Myocyte (in vitro differentiated cells): ENCODE measurements at places on chromosomes 7 and 10. TPM values are rescaled to one million over a fixed set of nuclear protein-coding genes. Genes with fewer than 3 reads are reported as not detected.

The HOXA3 gene
- 1.7 and 4.4 TPM in 2 replicates for total RNA-seq

The TAS2R4 gene
- total RNA-seq, result 0.40 and 0.68 TPM in 2 replicates

The AASS gene
- 20.1 and 23.6 TPM in 2 replicates for total RNA-seq

The CTAGE6 gene
- total RNA-seq, result 0.08 and 0.21 TPM in 2 replicates

The HMX3 gene
- total RNA-seq, result 0.47 TPM in 1 of 2 replicates, not detected in the other

The LRRC61 gene
- not detected in 2 replicates for total RNA-seq

The ELOVL3 gene
- 5.0 and 5.6 TPM in 2 replicates for total RNA-seq

The WBP1L gene
- 57.2 and 57.7 TPM in 2 replicates for total RNA-seq

The PRLHR gene
- not detected in 2 replicates for total RNA-seq

- no peak for DNase-seq
Measured at GRCh38 chr7:25280181-25280580, 51.9 kb upstream of the NPVF start.

- no peak for DNase-seq
Measured at GRCh38 chr10:78411716-78412115, 378.1 kb downstream of the RPS24 start.

- DNase-seq, result no peak
Measured at GRCh38 chr7:25628446-25628845, 400.2 kb upstream of the NPVF start.

DNA sequence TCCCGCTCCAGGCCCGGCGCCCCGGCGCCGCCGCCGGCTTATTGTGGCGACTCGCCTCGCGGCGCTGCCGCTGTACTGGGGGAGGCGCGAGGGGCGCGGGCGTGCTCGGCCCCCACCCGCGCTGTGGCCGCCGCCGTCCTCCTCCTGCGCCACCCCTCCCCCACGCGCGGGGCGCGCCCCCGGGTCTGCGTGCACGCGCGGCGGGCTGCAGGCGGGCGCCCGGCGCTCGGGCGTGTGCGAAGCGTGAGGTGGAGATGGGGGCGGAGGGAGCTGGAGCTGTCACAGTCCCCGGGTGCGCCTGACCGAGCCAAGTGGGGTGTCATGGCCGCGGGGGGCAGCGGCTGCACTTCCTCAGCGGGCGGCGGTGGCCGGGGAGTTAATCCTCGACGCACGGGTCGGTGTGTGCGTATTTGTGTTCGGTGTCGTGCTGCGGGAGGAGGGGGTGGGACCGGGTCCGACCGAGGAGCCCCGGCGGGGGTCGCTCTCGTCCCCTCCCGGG lies 672 bp downstream of the LCOR start:
- peak; percentile 78 for DNase-seq

DNA sequence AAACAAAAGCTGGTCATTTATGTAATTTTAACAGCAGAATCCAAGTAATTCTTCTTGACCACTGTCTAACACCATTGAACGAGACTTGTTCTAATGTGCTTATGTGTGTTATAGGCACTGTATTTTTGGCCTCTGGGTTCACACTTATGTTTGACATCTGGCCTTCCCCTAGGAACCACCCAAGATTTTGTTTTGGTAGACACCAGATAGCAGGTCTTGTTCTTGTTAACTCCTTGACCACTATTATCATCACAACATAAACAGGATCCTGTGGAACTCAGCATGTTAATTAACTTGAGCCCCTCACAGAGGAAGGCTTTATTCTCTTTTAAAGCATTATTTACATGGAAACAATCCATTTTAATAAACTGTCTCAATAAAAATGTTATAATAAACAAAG lies 167.7 kb downstream of the SEMA3D start:
- DNase-seq, result no peak

DNA sequence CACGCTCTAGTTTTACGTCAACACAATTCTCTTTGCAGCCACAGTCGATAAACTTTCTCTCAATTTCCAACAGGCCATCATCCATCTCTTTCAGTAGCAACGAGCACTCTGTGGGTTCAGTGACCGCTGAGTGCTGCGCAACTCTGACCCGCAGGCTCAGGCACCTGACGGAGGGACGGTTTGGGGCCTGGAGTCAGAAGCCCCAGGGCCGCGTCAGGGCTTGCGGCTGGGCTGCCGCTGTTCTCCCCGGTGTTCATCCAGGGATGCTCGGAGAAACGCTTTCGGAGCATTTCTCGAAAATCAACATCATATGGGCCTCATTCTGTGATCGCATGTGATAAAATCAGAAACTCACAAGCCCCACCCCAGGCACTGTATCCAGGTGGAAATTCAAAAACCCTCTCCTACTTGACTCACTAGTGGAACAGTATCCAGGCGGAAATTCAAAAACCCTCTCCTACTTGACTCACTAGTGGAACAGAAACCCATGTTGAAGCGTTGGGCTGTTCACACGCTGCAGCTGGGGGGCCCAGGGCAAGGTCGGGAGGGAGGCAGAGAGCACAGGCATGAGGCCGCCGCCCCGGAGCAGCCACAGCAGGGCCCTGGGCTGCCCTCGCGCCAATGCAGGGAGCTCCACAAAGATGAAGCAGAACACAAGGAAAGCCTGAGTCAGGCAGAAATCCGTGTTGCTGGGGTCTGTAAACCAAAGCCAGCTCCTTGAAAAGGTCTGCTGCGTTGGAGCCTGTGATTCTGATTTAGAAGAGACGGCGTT lies 73.3 kb upstream of the NKX6-2 start:
- DNase-seq, result no peak

DNA sequence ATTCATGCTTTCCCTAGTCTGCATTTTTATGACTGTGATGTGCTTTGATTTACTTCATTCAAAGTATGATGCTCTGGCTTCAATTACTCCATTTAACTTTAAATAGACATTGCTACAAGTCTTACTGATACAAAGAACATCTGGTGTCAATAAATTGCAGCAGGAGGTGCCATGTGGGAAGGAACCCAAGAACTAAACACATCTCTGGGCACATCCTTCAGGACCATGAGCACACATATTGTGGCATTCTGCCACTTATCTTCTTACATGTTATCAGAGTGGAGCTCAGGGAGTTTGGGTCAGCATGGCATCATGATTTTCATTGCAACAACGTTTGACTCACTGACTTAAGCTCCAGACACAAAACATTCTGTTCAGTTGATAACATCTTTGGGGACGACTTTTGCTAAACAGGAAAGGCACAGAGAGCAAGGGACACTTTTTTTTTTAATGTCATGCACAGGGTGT lies 227.0 kb downstream of the DKK1 start:
- no peak for DNase-seq

DNA sequence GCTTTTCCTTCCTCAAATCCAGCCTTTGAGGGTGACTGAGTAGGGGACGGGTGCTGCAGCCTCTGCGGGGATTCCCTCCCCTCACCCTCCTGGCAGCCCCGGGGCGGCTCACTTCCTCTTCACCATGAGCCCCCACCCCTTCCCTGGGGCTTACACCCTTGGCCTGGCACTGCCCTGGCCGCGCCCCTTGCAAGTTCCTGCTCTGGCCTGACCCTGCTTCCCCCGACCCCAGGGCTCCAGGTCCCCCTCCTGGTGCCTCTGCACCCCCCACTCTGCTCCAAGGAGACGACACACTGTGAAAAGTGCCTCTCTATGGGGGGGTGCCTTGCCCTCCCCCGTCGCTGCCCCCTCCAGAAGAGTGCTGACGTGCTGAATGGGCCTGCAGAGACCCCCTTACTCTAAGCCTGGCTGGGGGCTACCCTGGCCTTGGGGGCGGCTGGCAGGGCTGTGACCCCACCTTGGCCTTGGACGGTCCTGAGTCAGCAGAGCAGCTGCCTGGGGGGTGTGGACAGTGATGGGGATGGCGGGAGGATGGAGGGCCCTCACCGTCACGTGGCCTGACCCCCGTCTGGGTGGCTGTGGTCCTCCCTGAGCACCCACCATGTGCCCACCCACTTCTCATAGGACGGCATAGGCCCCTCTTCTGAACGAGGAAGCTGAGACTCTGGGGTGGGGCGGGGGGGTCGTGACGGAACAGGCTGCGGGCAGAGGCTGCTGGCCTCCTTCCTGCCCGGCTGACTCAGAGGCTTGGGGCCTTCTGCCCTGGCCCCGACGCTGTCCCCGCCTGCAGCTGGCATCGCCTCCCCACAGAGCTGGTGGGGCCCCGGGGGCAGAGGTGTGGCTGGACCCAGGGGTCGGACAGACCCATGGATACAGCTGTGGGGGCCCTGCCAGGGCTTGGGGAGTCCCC lies 9.8 kb downstream of the LFNG start:
- peak; percentile 84 for DNase-seq

DNA sequence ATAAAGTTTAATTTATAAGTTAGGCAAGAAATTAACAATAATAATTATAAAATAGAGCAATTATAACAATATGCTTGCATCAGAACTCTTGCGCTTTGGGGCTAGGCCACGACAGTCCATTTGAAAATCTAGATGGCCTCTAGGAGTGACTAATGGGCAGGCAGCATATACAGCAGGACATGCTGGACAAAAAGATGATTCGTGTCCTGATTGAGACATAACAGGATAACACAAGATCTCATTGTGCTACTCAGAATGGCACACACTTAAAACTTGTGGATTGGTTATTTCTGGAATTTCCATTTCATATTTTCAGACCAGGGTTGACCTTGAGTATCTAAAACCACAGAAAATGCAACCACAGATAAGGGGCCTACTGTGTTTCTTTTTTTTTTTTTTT lies 27.5 kb downstream of the CTNNA3 start:
- peak; percentile 35 for DNase-seq

DNA sequence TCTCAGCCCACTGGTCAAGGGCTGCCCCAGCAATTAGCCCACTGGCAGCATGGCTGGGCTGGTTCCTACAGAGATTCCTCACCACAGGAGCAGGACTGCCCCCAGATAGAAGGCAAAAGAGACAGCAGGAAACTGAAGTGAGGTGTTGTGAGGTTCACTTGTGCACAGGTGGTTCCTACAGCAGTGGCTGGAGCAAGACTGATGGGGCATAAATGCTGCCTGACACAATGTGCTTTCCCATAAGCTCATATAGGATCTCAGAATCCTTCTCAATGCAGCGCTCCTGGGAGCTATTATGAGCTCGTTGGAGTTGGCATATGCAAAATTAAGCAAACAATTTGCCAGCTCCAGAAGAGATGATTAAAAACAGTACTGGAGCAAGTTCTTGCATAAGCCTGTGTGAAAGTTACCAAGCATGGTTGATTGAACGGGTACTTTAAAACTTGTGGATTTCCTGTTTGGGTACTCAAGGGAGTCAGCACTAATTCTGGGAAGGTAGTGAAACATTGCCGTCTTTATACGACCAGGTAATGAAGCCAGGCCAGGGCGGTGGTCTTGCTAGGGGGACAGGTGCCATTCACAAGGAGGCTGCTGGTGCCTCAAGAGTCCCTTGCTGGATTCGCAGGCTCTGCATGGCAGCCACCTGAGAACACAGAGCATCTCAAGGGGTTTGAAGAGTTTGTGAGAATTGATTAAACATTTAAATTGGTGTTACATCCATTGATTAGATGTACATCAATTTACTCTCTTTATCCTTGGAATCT lies 20.3 kb upstream of the PRKCQ start:
- DNase-seq, result no peak

DNA sequence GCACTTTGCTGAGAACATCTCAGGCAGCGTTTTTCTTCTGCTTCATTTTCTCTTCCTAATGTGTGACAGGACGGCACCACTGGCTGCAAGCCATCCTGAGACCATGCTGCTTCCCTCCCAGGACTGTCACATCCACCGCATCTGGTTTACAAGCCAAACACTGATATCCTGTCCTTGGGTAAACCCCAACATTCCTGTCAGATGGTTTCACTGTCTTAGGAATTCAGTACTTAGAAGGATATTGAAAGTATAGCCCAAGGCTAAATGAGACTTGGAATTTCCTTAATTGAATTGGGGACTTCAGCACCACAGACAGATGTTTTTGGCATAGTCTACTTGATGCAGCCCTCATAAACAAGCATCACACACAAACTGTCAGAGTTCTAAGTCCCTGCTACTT lies 74.2 kb upstream of the PLXNA4 start:
- peak; percentile 15 for DNase-seq

GRCh38 chr7:81114633-81115032 lies 195.8 kb upstream of the SEMA3C start:
- no peak for DNase-seq

DNA sequence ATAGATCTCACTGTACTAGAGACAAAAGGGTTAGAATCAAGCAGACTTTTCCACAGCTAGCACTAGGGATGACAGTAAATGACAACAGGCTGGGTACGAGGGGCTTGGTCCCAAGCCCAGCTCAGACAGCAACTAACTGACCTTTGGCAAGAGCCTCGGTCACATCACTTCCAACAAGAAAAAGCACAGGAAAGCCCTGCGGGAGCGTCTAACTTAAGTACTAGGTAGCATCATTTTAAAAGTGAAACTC lies 22.8 kb downstream of the CALML3 start:
- no peak for DNase-seq

GRCh38 chr7:69717221-69717620 lies 118.9 kb downstream of the AUTS2 start:
- no peak for DNase-seq

- no peak for DNase-seq
Measured at GRCh38 chr10:19987931-19988330, 171.7 kb downstream of the PLXDC2 start.

DNA sequence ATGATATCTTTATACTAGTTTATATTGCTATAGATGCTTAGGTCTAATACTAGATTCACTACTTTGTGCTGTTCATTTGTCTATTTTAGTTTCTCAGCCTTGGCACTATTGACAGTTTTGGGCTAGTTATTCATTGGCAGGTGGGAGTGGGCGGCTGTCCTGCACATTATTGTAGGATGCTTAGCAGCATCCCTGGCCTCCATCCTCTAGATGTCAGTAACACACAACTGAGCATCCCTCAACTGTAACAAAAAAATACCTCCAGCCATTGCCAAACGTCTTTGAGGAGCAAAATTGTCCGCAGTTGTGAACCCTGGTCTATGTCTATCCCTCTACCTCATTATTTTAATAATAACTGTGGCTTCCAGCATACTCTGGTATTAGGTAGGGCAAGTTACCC lies 34.4 kb upstream of the PNLIP start:
- no peak for DNase-seq

DNA sequence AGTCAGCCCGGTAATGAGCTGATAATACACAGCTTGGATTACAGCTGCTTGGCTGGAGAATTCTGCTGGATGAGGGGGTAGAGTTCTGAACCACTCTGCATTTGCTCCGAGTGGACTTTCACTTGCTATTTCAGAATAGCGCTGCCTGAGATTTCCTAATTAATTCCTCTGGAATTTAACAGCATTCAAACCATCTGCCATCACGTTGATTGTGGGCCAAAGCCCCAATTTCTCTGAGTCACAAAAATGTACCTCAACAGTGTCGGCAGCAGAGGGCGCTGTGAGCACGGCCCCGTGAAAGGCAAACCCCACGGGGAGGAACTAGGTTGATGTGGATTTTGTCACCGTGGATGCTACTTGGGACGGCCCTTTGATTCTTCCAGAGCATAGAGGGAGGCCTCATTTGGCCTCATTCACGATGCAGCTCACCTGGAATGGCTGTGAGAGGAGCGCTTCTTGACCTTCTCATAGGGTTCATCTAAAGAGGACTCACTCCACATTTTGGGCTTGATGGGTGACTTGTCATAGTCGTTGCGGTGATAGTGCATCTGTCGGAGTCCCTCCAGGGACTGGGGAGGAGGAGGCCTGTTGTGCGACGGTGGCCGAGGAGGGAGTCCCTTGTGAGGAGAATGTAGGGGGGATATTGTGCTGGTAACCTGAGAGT lies 73.3 kb downstream of the PRPF18 start:
- peak; percentile 62 for DNase-seq
